ENCODE measurements at places on chromosomes 3 and 15. TPM values are rescaled to one million over a fixed set of nuclear protein-coding genes. Genes with fewer than 3 reads are reported as not detected.

Gene CFAP91
- polyA plus RNA-seq = 18.8 TPM

Gene DNAH12
- 0.88 TPM for polyA plus RNA-seq

Gene PRTG
- polyA plus RNA-seq = 13.5 TPM

Gene MAN2A2
- polyA plus RNA-seq = 36.0 TPM

GRCh38 chr3:45806072-45806471, 9.7 kb upstream of the SLC6A20 start:
- no peak for DNase-seq

DNA sequence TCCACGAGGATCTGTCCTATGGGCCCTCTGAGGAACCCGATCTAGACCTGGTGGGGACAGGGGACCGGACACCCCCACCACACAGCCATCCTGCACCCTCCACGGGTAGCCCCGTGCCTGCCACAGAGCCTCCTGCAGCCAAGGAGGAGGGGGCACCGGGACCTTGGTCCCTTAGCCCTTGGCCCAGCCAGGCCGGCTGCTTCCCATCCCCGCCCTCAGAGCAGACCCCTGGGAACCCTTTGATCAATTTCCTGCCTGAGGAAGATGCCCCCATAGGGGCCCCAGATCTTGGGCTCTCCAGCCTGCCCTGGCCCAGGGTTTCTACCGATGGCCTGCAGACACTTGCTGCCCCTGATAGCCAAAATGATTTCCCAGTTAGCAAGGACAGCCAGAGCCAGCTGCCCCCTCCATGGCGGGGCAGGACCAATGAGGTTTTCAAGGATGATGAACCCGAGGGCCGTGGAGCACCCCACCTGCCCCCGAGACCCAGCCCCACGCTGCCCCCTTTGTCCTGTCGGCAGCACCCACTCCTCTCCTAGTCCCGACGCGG, 91.5 kb downstream of the TBC1D2B start:
- no peak for DNase-seq

DNA sequence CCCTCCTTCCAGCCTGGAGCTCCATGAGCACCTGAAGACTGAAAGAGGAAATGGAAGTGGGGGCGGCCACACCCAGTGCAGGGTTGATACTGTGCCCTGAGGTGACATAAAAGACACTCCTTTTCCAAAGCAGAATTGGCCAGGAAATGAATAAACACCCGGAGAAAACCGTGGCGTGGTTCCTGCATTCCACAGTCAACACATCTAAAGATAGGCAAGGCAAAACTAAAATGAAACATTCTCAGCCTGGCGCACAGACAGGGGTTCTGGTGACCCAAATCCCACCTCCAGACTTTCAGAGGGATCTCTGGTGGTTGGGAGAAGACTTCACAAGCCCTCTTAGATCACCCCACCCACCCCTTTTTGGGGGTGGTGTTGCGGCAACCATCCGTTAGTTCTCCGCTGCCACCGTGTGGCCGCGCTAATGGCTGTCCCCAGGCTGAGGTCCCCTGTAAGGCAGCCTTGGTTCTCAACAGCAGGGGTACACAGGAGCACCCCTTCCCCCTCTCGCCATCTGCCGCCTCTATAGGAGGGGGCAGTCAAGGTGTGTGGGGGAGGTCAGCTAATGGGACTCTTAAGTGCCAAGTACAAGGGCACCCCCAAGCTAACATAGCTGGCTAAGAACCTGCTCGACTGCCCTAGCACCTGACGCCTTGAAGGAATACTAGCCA, 2.5 kb upstream of the MST1R start:
- DNase-seq = no peak

DNA sequence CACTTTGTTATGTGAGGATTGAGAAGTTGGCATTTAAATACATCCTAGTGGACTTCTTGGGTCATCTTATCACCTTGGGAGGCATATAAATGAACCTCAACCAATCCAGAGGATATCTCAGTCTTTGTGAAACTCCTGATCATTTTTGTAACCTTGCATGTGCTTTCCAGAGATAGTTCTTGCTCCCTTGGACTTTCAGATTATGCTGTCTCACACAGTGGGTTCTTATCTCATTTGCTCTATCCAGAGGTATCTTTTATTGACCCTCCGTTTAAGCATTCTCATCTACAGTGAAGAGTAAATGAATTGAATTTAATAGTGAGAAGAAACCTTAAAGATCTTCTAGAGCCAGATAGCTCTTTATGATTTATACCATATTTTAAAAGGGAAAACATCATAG, 10.4 kb downstream of the ARMC8 start:
- no peak for DNase-seq

DNA sequence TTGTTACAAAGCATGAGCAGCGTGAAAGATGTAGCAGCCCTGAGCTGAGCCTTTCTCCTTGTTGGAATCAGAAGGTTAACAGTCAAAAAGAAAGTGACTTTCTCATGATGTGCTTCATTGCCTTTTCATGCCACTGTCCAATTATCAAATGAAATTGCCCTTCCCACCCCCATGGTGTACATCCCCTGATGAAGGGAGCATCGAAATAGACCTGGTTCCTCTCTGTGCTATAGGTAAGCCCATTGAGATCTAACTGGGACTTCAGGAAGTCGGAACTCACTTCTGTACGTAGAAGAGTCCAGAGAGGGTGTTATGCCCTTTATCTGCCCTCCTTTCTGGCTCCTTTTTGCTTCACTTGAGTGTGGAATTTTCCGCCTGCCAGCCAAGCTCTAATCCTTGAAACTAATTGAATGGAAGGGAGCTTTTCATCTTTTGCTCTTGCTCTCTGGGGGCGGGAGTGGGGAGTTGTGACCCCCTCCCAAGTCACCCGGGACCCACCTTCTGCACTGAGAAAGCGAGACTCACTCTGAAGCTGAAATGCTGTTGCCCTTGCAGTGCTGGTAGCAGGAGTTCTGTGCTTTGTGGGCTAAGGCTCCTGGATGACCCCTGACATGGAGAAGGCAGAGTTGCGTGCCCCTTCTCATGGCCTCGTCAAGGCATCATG, 20.9 kb downstream of the ABHD6 start:
- DNase-seq = no peak

- DNase-seq = no peak
Measured at GRCh38 chr3:170320461-170321121, 36.9 kb upstream of the SKIL start.

DNA sequence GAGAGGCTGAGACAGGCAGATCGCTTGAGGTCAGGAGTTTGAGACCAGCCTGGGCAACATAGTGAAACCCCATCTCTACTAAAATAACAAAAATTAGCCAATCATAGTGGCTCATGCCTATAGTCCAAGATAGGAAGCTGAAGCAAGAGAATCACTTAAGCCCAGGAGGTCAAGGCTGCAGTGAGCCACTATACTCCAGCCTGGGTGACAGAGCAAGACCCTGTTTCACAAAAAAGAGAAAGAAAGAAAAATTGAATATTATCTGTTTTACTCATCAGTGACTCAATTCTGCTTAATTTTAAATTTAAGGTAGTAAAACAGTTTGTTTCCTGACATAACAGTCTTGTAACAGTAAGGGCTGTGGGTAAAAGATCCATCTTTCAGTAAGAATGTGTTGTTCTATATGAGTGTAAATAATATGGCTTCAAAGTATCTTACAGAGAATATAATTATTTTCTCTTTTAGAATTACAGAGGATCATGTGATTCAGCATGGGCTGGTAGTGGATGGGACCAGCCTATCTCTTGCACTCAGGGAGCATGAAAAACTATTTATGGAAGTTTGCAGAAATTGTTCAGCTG, 85.8 kb downstream of the ATP11B start:
- no peak for DNase-seq

GRCh38 chr15:50977162-50977561, 68.7 kb downstream of the AP4E1 start:
- no peak for DNase-seq
